DMS53 (cell line): ENCODE measurements at places on chromosomes 11 and 22.

DNA sequence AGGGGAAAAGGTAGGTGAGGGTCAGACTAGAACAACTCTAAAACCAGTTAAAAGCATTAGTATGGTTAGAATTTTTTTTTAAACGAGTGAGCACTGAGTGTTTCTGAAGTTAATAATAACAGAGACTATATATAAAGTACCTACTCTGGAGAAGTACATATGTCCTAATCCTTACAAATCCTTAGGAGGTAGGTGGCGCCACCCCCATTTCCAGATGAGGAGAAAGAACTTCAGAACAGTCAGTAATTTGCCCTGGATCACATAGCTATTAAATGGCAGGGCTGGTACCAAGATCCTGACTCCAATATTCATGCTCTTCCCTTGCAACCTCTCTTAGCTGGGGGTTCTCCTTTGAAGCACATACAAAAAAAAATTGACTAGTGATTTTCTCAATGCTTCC lies 80.5 kb downstream of the CLPB start:
- DNase-seq: peak; percentile 82

GRCh38 chr11:126546191-126546590 lies 190.7 kb downstream of the ST3GAL4 start:
- no peak for DNase-seq

DNA sequence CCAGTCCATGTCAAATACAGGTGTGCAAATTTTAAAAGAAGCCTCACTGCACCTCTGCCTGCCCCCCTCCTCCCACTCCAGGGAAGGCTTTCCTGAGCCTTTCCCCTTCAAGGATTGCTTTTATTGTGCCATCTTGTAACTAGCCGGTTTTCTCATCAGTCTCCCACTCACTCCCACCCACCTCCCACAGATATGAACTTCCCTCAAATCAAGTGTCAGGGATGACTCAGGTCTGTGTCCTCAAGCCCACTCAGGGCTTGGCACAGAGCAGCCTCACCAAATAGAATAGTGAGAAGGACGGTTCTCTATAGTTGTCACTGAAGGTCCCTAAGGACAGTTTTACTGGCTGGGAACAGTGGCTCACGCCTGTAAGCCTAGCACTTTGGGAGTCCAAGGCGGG lies 43.0 kb downstream of the THAP12 start:
- DNase-seq: no peak

GRCh38 chr22:37905534-37906363 lies at the start of gene MICALL1:
MICALL1 (plus strand) TSS chr22:37906297; CDS start chr22:37906423, 126 bp downstream.
- DNase-seq: peak; percentile 76

DNA sequence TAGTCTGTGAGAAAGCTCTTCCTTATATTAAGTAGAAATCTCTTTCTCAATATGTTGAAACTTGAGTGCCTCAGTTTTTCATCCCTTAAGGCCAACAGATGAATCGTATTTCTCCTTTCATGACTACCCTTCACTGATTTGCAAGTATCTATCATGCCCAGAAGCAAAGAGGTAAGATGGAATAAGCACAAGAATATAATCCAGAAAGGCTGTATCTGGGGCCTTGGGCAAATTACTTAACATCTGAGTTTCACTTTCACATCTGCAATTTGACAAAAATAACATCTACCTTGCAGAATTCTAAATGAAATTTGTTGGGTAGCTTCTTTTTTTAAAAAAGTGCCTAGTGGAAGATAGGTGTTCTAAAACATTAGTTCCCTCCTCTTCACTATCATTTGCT lies 552.4 kb upstream of the ANO5 start:
- no peak for DNase-seq

DNA sequence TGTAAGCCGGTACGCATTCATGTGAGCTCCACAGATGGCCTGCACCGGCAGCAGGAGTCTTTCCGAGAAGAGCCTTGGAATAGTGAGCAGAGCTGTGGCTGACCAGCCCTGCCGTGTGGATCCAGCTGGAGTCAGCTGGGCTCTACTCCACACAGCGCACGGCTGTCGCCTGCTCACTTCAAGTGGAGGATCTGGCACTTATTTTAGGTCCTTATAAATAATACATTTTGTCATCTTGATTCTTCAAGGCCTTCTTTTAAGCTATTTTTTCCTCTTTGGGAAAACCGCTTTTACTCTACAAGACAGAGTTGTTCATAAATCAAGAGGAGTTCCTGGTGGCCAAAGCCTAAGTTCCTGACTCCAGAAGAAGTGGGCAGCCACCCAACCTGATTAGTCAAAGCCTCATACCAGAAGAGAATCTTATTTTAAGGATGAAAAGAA lies 93.8 kb downstream of the KCNC1 start:
- no peak for DNase-seq

GRCh38 chr11:105357146-105357545 lies 217.6 kb upstream of the CARD18 start:
- no peak for DNase-seq

DNA sequence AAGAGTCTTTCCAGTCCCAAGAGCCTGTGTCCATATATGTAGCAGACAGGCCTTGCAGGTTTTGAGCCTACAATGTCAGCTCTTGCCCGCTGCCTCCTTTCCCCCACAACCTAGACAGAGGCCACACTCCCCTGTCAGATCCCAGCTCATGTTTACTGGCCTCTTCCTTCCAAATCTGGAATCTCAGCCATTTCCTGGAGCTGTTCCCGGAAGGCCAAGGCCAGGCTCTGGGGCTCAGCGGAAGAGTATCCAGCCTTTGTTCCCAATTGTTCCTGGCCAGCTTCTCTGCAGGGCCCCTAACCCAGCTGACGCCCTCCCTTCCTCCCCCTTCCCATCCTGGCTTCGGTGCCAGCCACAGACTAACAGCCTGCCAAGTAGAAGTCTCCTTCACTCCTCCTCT lies 1.0 kb upstream of the ROBO4 start:
- DNase-seq: no peak

DNA sequence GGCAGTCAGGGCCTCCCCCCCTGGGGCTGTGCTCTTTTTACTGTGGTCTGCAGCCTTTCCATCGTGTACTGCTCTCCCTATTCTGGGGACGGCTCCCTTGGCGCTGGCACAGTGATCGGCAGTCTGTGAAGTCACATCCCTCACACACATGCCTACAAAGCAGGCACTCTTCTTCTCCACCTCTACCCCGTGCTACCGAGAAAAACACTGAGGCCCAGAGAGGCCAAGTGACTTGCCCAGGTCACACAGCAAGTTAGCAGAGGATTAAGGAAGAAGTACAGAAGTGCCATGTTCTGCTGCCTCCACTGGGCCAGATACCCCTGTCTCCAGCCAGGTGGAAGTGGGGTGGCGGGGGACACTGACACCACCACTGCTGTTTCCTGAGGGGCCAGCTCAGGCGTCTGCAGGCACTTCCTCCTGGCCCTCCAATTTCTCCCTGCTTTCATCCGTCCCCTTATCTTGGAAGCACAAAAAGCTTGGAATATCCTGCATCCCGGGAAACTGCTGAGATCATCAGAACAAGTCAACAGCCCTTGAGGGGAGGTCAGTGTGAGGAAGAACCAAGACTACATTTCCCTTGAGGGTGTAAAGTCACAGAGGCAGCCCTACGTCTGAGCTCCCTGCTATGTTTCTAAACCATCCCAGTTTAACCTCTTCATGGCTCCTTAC lies 30.2 kb upstream of the KLHL35 start:
- no peak for DNase-seq

- DNase-seq: no peak
These were observed 14.6 kb downstream of the MARK2 start for GRCh38 chr11:63853476-63853875.

DNA sequence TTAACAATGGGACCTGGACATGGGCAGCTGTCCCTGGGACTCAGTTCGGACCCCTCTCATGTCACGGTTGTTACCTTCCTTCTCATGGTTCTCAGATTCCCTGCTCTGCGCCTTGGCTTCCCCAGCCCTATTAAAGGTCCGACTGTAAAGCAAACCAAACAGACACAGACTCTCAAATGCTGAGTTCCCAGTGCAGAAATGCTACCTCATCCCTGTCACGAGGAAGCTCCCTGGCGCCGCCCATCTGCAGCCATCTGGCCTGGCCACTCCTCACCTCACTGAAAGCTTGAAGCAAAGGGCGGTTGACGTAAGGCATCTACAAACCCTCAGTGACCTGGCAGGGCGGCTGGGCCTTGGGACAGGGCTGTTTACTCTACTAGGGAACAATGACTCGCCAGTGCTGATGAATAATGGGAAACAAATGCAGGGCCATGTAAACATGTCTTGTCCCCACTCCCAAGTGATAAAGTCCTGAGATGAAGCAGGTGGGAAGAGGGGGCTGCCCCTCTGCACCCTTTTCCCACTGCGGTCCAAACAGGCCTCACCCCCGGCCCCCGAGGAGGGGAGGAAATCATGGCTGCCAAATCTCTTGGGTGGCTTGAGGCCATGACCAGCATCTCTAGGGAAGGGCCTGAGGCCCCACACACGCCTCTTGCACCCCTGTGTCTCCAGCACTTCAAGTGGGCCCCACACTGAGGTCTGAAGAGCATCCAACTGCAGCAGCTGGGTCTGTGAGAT lies 49.3 kb downstream of the SCUBE1 start:
- DNase-seq: peak; percentile 98

DNA sequence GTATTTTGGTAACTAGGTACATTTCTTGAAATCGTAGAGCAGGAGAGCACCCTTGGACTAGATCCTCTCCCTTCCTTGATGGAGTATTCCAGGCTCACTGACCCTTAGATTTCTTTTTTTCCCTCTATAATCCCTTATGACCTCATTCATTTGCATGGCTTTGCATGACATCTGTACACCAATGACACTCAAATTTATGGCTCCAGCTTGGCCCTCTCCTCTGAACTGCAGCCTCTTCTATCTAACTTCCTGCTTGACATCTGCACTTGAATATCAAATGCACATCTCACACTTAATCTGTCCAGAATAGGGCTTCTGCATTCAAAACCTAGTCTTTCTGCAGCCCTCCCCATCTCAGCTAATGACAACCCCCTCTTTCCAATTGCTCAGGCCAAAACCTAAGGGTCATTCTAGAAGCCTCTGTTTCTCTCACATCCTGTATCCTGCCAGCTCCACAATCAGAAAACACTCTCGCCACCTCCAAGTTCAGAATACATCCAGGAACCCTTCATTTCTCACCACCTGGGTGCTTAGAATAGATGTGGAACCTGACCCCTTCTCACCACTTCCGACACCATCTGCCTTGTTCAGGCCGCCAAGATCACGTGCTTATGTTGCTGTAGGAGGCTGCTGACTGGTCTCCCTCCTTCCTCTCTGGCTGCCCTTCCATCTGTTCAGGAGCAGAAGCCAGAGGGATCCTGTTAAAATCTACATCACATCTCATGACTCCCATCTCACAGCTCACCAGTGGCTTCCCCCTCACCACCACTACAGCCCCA lies 138.9 kb upstream of the MTNR1B start:
- peak; percentile 54 for DNase-seq

GRCh38 chr11:104736502-104736901 lies 161.8 kb downstream of the CASP12 start:
- no peak for DNase-seq

DNA sequence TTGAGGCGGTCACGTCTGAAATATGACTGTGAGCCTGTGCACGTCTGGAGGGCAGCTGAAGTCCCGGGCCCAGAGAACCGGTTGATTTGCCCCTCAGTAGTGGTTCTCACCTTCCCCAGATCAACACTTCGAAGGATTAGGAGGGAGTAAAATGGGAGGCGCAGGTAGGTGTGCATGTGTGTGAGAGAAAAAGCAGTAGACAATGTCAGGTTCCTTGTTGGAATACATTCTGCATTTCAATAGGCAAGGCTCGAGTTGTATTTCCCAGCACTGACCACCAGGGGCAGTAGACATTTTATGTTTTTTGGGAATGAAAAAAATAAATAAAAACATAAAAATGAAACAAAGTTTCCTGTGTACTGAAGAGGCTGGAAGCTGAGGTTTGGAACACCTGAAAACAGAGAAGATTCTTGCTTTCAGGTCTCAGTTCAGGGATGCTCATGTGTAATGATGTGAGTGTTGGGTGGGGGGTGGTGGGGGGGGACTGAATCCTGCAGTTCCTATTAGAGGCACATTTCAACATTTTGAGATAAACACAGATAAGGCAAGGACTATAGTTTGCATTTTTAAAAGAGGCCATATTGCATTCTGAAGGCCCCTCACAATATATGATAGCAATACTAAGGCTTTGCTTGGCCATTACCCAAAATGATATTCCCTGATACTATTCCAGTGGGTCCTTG lies 333.9 kb downstream of the CADM1 start:
- peak; percentile 75 for DNase-seq

DNA sequence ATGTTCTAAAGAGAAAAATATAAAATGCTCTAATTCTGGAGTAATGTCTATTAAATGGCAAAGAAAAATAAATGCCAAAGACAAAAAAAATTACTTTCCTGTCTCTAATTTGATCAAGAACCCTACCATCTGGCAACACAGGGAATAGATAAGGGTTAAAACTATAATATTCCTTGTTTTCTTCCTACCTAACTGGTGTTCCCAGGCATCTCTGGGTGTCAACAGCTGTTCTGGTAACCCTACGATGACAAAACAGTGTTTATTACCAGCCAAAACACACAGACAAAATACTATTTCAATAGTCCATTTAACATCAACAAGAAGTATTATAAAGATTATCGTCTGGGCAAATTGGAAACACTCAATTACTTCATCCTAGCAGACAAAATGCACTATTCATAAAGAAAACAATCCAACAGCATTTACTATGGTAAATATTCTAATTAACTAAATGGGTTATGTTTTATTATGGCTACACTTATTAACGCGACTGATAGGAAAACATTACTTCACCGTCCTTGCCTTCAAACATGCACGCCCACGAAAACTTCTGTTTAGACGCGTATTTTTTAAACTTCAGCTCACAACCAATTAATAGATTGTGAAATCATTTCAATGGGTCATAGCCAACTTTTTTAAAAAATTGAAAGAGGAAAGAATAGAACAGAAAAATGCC lies 50.6 kb downstream of the LGR4 start:
- no peak for DNase-seq

- no peak for DNase-seq
These were observed 52.4 kb upstream of the CD5 start for GRCh38 chr11:61049859-61050258.

DNA sequence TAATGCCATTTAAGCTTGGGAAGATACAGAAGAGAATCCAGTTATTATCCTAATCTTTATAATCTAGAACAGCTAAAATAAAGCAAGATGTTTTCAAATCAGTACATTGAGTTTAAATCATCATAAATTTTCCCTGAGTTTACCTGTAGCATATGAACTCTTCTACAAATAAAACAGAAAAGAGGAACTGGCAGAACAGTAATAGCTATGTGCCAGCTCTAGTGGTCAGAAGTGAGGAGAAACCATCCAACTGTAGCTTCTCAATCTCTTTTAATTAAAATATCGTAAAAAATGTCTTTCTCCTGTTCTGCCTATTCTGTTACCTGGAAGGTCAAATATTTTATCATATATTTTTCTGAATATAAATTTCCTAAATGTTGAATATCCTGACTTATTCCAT lies 266.9 kb downstream of the SOX6 start:
- DNase-seq: no peak

- peak; percentile 71 for DNase-seq
These were observed 10.2 kb upstream of the STK33 start for GRCh38 chr11:8604078-8604723.

GRCh38 chr11:132357811-132358572 lies 987.6 kb downstream of the NTM start:
- no peak for DNase-seq
